Tibial nerve (tissue), 4 donors: ENCODE measurements at places on chromosomes 1 and 21. TPM values are rescaled to one million over a fixed set of nuclear protein-coding genes. Genes with fewer than 3 reads are reported as not detected.

DNA sequence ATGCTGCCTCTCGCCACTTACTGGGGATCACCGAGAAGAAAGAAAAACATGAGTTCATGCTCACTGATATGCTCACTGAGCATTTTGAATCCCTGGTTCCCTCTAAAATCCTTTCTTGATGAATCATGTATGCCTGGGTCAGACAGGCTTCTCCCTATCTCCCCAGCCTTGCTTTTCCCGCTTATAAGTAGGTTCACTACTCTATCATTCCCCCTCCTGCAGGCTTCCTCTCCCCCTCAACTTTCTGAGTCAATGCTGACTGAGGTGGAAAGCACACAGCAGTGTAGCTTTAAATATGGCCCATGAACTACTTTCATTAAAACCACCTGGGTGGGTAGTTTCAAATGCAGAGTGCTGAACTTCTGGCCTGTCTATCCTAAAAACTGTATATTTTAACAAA is 41.7 kb downstream of the FMO4 start:
- no peak for DNase-seq

DNA sequence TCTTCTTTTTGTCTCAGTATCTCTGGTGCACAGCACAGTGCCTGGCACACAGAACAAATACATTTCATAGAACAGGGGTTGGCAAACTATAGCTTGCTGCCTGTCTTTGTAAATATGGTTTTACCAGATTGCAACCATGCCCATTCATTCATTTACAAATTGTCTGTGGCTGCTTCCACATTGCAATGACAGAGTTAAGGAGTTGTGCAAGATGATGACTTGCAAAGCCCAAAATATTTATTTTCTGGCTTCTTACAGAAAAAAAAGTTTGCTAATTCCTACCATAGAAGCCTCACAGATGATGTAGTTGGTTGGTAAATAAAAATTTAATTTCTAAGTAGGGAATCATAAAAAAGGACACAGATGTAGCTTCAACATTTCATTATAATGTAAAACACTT is 11.2 kb upstream of the HMGB4 start:
- no peak for DNase-seq

DNA sequence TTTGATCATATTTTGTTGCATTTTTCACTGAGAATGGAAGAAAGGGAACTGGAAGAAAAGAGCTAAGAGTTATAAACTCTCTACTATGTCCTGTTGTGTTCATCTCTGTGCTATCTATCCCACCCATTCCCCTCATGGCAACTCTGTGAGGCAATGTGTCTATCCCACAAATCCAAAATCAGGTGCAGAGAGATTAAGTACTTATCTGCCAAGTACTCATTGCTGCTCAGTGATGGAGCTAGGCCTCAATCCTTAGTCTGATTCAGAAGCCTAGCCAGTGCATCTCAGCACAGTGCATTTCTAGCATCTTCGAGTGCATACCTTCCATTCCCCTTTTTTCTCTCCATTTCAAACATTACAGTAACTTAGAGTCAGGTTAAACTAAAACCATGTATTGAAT is 270.6 kb downstream of the TPR start:
- DNase-seq, result no peak

- DNase-seq, result no peak
These were observed 126.6 kb downstream of the ACTL8 start for GRCh38 chr1:17881761-17882160.

- DNase-seq, result no peak
These were observed 45.9 kb upstream of the CRB1 start for GRCh38 chr1:197222025-197222685.

- no peak for DNase-seq
These were observed 40.5 kb upstream of the AKT3 start for GRCh38 chr1:243890576-243890975.

CR1L gene
- total RNA-seq, result not detected

PFKFB2 gene
- total RNA-seq, result 9.8 TPM

DNA sequence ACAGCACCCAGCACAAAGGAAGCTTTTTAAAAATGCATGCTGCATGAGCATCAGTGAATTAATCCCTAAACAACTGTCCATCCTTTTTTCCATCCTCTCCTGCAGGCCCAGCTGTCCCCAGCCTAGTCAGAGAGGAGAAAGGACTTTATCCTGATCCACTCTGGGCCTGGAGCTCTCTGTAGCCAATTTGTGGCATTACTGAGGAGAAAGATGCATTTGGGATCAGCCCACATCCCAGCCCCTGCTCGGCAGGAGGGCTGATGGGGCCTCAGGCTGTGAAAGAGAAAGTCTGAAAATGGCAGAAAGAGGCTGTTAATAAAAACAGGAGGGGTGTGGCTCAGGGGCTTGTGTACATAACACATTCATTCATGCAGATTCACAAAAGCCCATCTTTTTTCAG is 37.5 kb upstream of the ATP2B4 start:
- no peak for DNase-seq

PLEKHG5 gene
- total RNA-seq, result 25.6 TPM

GRCh38 chr1:246306415-246307037 is 200.6 kb downstream of the SMYD3 start:
- no peak for DNase-seq
